ENCODE measurements at places on chromosomes 3 and 15.
A peak's percentile ranks its signal among the peaks of the same experiment; 100 is the strongest.

GRCh38 chr3:58462829-58463180 lies 29.1 kb upstream of the KCTD6 start:
- no peak for DNase-seq

- DNase-seq, result no peak
Measured at GRCh38 chr3:150439657-150440056, 31.6 kb downstream of the TSC22D2 start.

DNA sequence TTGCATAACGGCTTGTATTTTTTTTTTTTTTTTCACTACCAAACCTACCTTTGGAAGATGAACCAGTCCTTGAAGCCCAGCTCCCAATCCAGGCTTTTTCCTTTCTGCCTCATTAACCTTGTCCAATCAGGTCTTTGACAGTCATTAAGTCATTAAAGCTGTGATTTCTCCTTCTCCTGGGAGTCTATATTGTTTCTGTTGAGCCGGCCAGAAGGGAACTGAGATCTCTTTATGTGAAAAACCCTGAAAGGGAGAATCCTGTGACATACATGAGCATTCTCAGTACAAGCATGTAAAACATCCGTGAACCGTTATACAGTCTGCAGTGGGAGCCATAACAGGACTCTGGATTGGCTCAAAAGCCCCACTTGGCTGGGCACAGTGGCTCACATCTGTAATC lies 40.0 kb downstream of the ZNF589 start:
- no peak for DNase-seq

- DNase-seq, result no peak
Measured at GRCh38 chr3:172924546-172924945, 174.0 kb downstream of the ECT2 start.

GRCh38 chr3:78728406-78729145 lies 1039.2 kb downstream of the ROBO1 start:
- DNase-seq, result no peak

GRCh38 chr15:26943866-26944265 lies 27.1 kb upstream of the GABRG3 start:
- DNase-seq, result no peak

- DNase-seq, result peak; percentile 40
Measured at GRCh38 chr3:53102601-53103147, 27.6 kb downstream of the RFT1 start.

- no peak for DNase-seq
Measured at GRCh38 chr15:90839187-90840071, 29.0 kb upstream of the FURIN start.

DNA sequence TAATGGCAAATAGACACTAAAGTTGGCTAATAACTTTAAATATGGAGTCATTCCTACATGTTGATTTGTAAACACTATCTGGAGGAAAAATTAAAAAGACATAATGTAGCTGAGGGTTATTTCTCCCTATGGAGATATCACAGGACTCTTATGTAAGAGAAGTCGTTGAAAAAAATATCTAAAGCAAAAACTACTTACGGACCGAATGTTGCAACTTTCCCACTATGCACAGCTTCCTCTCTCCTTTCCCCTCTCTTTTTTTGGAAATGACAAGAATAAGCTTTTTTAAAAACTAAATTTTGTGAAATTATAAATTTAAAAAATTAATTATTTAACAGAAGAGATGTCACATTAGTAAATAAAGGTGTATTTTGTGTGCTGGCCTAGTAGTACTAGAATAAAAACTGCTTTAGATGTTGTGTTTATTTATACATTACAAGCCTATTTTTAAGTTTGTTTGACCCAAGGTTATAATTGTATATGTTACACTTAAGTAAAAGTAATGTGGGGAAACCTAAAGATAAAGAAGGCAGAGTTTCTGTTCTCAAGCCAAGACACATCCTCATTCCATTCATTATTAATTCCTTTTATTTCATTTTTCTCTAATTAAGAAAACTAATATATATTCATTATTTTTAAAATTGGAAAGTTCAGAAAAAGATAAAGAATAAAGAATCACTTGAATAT lies 20.7 kb upstream of the PPARG start:
- DNase-seq, result no peak

DNA sequence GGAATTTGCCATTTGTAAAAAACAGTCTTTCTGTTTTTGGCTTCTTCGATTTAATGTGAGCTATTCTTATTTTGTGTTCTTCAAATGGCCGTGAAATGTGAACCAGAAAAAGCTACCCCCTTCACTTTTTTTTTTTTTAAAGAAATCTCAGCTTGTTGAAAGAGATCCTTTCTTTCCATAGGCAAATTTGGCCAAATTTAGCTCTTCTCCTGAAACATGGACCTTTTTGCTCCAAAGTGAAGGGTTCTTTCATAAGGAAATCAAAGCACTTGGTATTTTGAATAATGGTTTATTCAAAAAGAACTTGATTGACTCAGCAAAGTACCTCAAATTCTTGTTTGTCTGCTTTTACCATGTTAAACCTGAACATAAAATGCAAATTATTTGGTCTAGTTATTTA lies 10.1 kb downstream of the RCN2 start:
- DNase-seq, result no peak

- DNase-seq, result no peak
Measured at GRCh38 chr3:4791358-4791757, 187.9 kb upstream of the BHLHE40 start.

DNA sequence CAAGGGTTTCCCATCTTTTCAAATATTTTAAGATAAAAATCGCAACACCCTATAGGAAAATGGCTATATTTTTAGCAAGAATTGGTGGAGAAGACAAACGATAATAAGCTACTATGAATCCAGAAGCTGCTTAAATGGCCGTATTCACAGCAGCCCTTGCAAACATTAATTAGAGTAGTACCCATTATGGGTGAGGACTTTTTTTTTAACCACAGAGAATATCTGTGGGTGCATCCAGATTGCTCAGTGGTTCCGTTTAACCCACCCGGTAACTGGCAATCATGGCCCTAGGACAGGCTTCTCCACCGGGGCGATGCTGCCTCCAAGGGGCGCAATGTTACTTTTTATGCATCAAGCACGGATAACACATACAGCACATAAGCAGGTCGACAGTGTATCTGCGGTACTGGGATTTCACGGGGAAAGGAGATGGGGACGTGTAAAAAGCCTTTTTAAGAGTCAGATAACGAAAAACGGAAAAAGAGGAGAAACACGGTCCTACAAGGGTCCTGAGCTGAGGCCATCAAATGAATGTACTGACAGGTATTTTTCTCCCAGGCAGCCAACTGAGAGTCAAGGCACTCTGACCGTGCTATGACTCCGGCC lies 968 bp upstream of the TMEM266 start:
- DNase-seq, result peak; percentile 13

- peak; percentile 91 for DNase-seq
Measured at GRCh38 chr15:57706405-57707209, at the start of gene POLR2M. TSS of gene POLR2M (plus strand) at chr15:57706714. CDS start at chr15:57706843, 129 bp downstream.

DNA sequence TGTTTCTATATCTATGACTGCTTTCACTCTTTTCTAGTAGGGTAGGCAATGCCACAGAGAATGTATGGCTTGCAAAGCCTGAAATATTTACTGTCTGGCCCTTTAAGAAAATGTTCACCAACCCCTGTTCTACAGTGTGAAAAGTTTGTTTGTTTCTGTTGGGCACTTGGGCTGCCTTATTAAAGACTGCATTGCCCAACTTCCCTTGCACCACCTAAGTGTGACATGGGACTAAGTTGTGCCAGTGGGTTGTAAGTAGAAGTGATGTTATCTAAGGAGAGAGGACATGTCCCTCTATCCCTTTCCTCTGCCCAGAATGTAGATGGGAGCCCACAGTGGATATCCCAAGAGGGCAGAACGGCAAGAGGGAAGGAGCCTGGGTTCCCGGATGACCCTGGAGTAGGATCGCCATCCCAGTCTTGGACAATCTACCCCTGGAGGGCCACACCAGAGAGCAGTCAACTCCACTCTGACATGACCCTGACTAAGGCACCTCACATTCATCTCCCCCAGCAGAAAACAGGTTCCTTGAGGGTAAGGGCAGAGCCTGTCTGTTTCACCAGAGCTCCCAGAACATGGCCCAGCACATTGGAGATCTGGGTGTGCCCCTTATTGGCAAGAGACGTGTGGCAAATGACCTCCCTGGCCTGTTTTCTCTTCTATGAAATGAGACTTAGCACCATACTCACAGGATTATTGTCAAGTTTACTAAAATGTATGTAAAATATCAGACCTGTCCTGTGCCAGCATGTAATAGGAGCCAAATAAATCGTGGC lies 138.8 kb downstream of the SMAD6 start:
- DNase-seq, result no peak

DNA sequence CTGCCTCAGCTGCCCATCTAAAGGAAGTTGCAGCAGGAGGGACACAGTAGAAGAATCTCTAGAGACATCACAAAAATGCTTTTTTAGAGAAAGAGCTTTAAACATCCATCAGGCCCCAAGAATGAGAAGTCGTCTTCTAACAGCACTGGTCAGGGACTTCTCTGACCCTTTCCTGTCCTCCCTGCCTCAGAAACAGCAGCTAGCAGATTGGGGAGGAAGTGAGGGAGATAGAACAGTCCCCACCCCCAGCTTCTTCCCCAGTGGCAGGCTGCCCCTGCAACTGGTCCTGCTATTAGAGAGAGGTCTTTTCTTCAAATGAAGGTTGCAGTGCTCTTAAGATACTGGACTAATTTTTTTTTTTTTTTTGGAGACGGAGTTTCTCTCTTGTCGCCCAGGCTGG lies 55.1 kb downstream of the PDE8A start:
- no peak for DNase-seq

DNA sequence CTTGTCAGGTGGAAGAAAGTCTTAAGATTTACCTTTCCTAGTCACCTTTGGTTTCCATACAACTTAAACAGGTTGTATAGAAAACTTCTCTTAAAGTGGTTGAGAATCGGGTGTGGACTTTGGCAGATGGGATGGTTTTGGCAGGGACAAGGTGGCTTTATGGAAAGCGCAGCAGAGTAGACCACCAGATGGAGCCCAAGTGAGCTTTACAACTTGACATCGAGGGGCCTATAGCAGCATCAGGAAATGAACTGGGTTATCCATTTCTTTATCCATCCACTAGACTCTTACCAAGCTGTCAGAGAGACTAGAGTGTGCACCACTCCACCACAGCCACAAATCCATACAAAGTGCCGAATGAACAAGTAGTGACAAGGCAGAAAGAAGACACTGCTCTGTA lies 85.3 kb upstream of the MBNL1 start:
- peak; percentile 46 for DNase-seq

DNA sequence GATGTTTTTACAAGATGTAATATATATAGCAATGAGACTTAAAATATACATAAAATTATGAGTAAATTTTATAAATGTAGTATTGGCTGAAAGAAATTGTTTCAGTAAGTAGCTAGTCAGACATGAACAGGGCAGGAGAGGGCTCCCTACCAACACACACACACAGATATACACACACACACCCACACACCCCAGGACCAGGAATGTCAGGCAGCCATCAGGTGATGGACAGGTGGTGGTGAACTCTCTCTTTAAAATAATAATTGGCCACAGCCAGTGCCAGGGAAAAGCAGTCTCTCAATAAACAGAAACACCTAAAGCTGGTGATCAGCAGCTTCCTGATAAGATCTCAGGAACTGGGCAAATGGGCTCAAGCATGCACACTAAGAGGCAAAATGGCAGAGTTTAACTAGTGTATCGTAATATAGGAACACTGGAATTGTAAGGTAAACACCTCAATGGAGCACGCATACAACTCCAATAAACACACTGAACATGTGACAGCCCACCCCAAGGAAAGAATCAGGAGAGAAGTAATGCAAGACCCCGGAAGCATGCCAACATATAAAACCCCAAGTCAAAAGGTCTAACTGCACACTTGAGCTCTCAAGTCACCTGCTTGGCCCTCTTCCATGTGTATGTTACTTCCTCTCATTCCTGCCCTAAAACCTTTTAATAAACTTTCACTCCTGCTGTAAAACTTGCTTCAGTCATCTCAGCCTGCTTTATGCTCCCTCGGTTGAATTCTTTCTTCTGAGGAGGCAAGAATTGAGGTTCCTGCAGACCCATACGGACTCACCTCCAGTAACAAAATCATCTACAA lies 1034.1 kb upstream of the SEMA6D start:
- DNase-seq, result no peak

GRCh38 chr3:193330555-193331204 lies 47.9 kb downstream of the ATP13A5 start:
- no peak for DNase-seq

DNA sequence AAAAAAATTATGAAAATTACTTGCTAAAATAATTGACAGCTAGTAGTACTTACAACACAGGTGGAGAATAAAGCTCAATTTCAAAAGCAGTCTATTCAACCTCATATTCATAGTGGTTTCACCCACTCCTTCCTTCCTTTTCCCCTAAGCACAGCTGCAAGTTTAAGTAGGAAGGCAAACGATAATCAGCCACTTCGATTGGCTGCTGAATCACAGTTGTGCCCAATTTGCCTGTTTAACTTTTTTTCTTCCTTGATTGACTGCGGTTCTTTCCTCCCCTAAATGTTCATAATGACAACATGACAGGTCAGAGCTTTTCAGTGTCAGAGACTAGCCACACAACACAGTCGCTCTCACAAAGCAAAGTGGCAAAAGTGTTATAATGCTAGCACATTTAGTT lies 468.0 kb upstream of the GBE1 start:
- DNase-seq, result no peak

GRCh38 chr15:30953731-30954378 lies 37.6 kb downstream of the MTMR10 start:
- no peak for DNase-seq

DNA sequence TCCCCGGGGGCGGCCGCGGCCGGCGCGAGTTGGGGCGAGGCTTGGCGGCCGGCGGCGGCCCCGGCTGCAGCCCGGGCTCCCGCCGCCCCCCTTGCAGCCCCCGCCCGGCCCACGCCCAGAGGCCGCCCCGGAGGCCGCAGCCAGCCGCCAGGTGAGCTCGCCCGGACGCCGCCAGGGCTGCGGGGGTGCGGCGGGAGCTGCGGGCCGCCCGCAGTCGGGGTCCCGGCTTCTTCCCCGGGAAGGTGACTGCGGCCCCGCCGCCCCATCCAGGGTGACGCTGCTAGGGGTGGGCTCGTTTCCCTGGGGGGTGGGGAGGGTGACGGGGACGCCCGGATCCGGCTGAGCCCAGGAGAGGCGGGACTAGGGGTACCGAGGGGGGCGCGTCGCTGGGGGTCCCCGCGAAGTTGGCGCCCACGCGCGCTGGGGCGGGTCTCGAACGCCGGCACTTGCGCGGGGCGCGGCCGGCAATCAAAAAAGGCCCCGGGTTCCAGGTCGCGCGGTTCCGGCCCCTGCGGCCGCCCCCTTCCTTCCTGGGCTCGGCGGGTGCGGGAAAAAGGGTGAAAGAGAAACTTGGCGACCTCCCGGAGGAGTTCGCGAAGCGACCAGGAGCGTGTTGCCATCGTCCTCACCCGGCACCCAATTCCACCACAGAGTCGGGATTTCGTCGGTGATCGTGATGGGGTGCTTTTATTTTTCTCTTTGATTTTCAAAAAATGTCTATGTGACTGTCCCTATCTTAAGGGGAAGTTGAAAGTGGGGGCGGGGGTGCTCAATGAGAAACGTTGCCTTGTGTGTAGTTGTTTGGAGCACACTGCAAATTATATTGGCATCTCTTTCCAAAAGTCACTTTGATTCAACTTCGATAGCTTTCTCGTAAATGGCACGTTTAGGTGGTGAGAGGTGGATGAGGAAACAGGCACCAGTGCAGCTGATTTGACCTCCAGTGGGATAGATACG lies 619 bp downstream of the ATXN7 start:
- peak; percentile 46 for DNase-seq

GRCh38 chr3:11713171-11713570 lies 69.5 kb upstream of the VGLL4 start:
- no peak for DNase-seq

GRCh38 chr3:185046603-185047002 lies 106.3 kb downstream of the C3orf70 start:
- no peak for DNase-seq

Measured in activated naive CD4-positive, alpha-beta T cell treated with Interleukin-2 at 50 U/mL for 16 hours (primary cell).